BE2C (cell line): ENCODE measurements at places on chromosomes 3 and 15.

DNA sequence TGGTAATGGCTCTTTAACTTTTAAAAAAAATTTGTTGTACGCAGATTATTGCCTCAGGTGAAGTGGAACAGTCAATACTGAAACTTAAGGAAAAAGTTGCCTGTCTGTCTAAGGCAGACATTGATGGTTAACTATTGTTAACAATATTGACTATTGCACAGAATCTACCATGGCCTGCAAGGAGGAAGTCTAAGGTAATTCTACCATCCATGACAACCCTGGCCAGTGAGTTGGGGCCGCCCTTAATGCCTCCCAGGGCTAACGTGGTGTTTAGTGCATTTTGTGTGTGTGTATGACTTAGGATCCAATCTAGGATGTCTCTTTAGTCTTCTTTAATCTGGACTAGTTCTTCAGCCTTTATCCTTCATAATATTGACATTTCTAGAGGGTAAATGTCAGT is 2.1 kb upstream of the CPB1 start:
- DNase-seq, result no peak

DNA sequence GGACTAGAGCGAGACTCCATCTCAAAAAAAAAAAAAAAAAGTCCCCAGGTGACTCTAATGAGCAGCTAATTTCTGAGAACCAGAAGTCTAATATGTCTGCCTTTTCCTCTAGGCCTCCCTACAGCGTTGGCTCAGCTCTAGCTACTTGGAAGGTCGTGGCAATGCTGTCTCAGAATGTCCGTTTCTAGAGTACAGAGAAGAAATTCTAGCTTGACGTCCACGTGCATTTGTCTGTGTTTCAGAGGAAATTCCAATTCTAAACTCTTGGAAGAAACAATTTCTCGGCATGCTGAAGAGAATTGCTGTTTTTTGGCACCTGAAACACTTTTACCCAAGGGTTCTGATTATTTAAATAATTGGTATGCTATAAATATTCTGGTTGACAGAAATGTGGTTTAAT is 78.8 kb downstream of the SOX2 start:
- no peak for DNase-seq

DNA sequence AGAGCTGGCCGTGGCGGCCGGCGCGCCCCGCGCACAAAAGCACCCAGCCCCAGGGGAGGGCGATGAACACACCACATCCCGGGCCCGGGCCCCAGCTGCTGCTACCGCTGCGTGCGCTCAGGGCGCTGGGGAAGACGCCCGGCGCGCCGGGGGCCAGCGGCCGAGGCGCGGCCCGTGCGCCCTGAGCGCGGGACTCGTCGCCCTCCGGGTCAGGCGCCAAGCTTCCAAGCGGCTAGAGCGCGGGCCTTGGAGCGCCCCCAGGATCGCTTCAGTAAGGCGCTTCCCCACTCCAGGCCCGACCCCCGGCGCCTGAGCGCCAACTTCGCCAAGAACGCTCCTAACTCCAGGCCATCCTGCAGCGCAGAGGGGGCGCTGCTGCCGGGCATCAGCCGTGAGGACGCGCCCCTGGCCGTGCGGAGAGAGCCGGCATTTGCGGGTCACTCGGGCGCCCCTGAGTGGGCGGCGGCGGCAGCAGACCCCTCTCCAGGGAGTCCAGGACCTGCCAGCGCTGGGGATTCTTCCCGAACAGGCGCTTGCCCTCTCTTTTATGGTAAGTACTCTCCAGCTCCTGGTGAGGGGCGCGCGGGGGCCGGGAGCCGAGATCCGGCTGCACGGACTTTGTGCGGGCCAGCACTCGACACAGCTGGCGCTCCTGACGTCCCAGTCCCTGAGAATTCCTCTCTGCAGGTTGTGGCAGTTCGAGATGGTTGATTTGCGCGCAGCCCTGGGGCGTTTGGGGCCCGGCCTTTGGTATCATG is 475 bp downstream of the SPSB4 start:
- peak; percentile 76 for DNase-seq

GRCh38 chr3:47008234-47008796 is 28.8 kb downstream of the NBEAL2 start:
- no peak for DNase-seq

GRCh38 chr3:42037318-42037945 is 53.7 kb upstream of the TRAK1 start:
- no peak for DNase-seq

DNA sequence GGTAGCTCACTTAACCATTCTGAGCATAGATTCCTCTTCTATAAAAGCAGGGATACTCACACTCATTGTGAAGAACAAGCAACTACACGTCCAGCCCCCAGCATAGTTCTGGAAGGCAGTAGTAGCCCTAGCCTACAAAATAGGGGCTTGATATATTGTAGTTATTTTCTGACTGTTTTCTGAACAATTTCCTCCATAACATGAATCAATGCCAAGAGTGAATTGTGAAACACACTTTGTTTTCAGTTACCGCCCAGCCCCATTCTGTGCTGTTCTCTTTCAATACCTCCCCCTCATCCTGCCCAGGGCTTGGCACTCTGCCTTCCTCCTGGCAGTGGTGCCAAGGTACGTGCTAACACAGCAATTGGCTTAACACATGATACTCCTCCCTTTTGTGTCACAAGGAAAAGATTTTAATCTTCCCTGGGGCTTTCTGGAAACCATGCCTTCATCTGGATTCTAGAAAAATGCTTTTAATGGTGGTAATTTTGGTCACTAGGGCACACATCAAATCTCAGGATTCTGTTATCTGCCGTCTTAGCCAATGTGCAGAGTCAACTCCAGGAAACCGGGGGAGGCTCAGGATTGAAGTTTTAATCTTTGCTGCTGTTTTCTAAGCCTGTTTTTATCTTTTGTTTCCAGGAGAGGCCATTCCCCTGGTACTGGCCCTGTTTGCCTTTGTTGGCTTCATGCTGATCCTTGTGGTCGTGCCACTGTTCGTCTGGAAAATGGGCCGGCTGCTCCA is 37.2 kb downstream of the IL20RB start:
- DNase-seq, result no peak

DNA sequence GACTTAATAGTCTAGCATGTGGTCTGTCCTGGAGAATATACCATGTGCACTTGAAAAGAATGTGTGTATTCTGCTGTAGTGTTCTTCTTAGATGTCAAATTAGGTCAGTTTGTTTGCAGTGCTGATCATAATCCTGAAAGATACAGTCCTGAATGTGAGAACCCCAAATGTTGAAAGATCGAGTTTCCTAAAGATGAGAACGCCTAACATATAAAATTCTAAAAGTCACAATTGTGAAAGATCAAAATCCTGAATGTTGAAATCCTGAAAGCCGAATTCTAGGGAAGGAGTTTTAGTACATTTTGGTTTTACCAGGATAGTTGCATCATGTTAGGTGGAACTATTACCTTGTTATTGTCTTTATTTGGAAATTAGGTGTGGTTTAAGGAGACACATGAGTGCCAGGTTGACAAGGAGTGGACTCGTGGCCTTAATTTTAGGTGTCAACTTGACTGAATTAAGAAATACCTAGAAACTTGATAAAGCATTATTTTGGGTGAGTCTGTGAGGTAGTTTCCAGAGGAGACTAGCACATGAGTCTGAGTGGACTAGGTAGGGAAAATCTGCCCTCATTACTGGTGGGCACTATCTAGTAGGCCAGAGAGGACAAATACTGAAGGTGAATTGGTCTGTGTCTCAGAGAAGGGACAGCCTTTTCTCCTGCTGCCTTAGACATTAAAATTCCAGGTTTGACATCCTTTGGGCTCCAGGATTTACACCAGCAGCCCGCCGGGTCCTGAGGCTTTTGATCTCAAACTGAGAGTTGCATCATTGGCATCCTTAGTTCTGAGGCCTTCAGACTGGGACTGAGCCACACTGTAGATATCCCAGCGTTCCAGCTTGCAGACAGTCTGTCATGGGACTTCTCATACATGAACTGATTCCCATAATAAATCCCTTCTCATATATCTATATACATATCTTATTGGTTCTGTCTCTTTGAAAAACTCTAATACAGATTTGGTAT is 77.1 kb downstream of the LRRC28 start:
- DNase-seq, result no peak

DNA sequence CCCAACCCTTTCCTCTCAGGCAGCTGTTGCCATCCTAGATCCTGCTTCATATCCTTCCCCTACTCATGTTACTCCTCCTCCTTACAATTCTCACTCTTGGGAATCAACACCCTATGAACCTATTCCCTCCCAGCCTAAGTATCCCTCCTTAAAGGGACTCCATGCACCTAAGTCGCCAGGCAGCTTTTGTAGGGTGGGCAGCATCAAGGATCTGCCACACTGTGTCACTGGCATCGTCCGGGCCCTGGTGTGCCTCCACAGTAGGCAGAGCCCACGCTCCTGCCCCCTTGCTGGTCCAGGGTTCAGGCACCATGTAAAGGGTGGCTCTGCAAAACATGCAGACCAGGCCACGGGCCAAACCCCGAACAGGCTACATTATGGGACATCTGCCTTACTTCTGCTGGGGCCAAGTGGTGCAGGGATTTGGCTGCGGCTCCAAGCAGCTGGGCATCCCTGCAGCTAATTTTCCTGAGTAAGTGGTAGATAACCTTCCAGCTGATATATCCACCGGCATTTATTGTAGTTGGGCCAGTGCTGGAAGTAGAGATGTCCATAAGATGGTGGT is 53.4 kb downstream of the GSK3B start:
- DNase-seq, result peak; percentile 22

GRCh38 chr3:9401986-9402385 is 4.6 kb downstream of the SETD5 start:
- DNase-seq, result no peak

DNA sequence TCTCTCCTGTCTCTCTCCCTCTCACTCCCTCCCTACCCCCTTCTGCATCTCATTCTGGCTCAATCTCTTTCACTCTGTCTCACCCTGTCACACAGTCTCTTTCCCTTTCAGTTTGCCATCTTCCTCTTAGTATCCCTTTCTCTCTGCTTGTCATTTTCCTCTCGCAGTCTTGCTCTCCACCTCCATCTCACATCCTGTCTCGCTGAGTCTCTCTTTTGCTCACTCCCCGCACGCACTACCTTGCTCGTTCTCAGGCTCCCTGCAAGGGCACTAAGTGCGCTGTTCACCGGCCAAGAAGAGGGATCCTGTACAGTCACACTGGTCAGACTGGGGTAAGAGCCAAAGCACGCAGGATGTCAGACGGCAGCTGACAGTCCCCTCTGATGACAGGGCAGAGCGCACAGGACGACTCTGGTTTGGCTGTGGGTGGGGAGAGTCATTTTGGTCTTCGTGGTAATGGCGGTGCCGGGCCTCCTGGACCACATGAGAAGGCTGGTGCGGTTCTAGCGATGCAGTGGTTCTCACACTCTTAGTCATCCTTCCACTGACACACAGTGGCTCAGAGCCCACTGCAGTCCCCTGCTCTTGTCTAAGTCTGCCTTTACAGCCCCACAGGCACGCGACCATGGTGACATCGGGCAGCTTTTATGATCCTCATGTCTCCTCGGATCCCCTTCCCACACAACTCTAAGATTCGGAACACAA is 356.8 kb downstream of the FOXP1 start:
- DNase-seq, result no peak

DNA sequence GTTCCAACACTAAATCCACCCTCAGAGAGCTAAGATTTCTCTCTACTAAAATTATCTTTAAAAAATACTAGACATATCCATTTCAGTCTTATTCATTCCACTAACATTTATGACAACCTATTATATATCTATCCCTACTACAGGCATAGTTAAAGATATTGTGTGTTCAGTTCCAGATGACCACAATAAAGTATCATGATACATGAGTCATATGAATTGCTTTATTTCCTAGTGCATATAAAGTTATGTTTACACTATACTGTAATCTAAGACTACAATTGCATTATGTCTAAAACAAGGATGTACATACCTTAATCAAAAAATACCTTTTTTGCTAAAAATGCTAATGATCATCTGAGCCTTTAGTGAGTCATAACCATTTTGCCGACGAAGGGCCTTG is 19.4 kb downstream of the SHOX2 start:
- no peak for DNase-seq

- no peak for DNase-seq
Observed at GRCh38 chr15:57307527-57308169, 68.7 kb upstream of the CGNL1 start.

DNA sequence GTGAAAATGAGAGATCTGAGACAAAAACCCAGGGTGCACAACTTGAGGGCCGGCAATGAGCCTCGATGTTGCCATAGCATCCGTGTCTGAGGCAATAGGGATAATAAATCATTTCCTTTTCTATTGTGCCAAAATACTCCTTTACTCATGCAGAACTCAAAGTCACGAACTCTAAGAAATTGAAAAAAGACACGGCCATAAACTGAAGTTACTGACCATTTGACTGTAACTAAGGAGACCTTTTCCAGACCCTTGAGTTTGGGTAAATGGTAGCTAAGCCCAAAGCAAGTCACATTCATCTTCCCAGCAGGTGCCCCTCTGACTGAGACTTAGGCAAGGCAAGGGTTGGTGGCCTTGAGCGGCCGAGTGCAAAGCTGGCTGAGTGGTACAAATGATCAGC is 141.2 kb upstream of the SLCO3A1 start:
- DNase-seq, result no peak

DNA sequence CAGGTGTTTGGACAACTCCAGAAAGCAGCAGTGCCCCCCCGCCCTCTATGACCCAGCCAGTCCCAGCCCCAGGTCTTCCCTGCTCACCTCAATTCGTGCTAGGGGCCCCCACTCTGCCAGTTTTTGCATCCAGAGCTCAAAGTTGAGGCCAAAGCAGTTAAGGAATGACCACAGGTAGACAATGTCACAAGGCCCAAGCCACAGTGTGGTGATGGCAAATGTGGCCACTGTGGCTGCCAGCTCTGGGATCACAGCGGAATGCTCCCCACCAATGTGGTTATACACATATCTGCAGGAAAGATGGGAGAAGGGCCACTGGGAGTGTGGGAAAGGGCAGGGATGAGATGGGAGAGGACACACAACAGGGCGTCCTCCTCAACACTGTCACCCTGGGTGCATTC is 8.2 kb downstream of the KLHL40 start:
- DNase-seq, result no peak

GRCh38 chr3:38722781-38723568 is 73.5 kb upstream of the SCN5A start:
- DNase-seq, result no peak

DNA sequence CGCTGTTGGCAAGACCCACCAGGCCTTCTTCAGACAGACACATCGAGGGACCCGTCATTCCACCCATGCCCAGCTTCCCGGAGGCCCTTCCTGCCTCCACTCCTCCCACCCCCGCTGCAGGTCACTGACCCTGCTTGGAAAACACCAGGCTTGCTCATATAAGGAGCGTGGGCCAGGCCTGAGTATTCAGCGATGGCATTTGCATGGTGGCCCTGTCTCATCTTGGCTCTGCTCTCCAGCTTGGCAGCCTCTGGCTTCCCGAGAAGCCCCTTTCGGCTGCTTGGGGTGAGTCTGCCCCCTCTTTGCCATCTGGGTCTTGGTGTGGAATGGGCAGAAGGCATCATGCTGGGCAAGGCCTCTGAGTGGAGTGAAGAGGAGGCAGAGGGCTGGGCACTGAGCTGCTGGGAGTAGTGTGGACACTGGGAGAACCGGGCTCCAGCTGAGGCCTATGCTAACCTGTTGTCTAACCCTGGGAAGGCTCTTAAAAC is at the start of gene ITIH3:
ITIH3 (plus strand) TSS at position 185 of the 488 bp plus-strand sequence; CDS start at position 193, 8 bp downstream.
- DNase-seq, result no peak

DNA sequence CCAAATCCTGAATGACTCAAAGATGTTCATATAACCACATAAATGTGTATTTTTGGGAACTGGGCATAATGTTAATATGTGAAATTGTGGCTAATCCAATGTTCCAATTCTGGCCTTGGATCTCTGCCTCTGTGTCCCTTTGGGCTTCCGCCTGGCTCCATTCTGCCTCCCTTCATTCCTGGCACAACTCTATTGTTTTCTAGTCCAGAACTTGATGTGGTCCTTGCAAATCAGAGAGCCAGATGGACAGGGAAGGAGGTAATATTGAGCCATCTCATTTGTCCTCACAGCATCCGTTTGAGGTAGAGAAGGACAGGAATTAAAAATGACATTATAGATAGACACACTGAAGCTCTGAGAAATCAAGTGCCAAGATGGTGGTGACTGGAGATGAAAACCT is 355.7 kb upstream of the TBL1XR1 start:
- DNase-seq, result no peak
